ENCODE measurements at places on chromosomes 11 and 22.

GRCh38 chr22:45338795-45339194 lies 29.1 kb downstream of the FAM118A start:
- DNase-seq = no peak

DNA sequence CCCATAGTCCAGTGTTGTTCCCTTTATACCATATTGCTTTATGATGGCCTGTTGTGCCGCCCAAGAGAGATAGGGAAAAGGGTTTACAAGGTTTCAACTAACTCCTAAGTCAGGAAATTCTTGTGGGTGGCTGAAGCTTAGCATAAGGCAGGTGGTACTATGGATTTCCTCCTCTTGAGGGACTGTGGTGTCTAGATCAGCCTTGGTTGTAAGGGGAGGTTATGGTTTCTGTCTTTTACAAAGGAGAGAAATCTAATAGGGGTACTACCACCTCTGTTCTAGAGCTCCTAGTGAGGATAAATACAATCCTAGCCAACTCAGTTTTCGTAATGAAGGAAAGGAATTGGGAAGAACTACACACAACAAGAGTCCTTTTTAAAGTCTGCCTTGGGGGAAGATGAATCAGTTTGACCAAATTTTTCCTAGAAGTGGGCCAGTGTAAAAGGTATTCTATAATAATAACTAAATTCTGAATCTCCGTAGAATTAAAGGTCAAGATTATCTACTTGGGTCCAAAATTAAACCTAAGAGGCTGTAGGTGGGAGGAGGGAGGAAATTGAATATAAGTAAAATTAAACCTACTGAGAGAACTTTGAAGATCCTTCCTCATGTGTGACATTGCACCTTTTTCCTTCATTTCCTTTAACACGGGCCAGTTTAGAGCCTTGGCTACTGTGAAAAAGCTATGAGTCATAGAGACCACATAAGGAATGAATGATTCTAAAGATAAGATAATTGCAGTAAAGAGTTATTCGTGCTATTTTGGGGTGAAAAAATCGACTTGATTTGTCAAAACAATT lies 17.2 kb downstream of the DLAT start:
- DNase-seq = no peak

DNA sequence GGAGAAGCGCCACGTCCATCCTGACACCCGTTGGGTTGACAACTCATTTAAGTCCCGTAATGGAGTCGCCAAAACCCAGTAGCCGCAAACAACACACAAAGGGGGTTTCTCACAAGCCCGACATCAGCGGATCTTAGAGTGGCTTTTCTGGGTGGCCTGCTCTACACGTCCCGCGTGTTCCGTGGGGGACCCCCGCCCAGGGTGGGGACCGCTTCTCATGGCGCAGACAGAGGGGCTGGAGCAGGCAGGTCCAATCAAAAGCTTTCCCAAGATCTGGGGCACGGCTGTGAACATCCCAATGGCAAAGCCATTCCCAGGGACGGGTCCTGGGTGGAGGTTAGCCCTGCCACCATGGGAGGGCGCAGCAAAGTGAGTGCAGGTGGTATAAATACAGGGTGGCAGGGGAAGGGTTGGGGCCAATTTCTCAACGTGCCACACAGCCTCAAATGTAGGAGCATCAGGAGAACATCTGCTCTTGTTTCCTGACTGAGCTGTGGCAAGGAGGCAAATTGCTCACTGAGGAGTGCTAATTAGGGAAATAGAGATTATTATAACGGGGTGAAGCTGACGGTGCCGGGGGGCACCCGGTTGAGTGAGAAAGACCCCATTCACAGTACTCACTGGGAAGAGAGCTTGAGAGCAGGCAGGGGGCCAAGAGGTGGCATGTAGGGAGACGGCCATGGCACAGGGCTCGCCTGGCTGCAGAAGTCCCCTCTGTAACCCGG lies 1447.2 kb downstream of the TBC1D22A start:
- DNase-seq = no peak

- no peak for DNase-seq
Measured at GRCh38 chr22:38461057-38461413, 6.0 kb upstream of the KCNJ4 start.

DNA sequence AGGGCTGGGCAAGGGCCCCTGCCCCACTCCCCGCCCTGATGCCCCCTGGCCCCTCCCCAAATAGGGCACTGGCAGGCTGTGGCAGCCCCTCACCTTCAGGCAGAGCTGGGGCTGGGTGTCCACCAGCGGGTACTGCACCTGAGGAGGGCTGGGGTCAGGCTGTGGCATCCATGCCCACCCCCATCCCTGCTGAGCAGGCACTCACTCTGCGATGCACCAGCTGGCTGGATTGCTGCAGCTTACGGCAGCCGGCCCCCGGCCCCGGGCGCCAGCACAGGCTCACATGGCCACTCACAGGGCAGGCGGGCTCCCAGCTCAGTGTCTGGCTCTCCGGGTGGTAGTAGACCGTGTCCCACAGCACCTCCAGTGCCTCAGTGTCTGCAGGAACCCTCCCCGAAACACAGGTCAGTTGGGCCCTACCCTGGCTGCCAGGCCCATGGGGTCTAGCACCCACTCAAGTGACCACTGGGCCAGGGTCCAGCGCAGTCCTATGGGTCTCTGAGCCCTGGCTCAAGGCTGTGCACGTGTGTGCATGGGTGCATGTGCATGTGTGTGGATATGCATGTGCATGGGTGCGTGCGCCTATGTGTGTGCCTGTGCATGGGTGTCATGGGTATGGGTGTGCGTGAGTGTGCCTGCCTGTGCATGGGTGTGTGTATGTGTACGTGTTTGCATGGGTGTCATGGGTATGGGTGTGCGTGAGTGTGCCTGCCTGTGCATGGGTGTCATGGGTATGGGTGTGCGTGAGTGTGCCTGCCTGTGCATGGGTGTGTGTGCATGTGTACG lies 14.4 kb downstream of the IL17REL start:
- DNase-seq = no peak

DNA sequence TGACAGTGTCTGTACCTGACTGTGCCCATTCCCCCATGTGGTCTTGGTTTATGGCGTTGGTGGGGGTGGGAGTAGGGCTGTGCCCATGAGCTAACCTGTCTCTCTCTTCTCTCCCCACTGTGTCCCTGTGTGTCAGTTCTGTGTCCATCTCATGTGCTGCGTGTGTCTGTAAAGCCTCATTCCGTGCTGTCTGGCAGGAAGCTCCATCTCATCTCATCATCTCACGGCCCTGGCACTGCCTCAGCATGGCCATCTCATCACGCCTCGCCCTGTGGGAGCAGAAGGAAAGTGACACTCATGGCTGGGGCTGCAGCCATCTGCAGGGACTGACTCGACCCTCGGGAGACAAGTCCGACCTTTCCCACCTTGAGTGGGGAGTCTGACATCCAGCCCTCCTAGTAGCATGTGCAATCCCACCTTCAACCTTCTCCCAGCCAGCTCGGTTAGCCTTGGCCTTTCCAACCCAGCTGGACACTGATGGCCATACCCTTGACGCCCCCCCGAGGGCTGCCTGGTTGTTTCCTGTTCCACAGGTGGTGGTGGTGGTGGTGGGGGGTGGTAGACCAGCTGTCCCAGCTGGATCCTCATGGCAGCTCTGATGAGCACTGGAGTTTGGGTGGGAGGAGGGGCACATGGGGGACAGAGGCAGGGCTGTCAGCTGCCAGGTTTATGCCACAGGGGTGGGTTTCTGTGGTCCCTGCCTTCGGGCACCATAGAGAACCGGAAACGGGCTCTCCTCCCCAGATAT lies 19.0 kb downstream of the MYO18B start:
- no peak for DNase-seq

- no peak for DNase-seq
Measured at GRCh38 chr11:75383246-75383645, 16.1 kb upstream of the RPS3 start.

- DNase-seq = no peak
Measured at GRCh38 chr11:130689222-130689908, 226.9 kb downstream of the SNX19 start.

DNA sequence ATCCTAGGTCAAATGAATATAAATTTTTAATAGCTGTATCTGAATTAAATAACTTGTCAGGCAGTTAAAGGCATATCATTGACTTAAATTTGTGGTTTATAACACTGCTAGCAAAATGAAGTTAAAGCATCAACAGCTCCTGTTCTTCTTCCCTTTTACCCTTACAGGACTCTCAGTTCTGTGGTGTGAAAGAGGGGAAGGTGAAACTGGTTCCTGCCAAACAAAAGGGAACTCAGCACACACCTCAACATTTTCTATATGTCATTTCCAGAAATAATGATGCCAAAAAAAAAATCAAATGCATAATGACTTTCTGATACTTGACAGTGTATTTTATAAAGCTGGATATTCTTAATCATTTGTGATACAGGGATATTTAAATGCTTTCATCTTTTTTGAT lies 21.2 kb downstream of the ARL14EP start:
- no peak for DNase-seq

DNA sequence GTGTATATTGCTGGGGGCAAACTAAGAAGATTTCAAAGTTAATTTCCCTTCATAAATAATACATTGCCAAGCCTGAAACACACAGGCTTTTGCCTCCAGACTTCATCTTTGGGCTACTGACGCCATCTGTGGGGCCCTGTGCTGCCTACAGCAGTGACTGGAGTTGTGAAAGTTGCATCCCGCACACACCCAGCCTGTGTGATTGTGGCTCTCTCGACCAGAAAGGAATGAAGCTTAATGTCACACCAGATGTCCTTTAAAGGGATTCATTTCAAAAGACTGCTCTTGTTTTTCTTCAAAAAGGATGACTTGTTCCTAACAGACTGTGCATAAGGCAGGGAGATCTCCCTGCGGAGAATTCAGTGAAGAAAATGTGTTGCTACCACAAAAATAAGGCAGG lies 210.5 kb downstream of the FAM181B start:
- no peak for DNase-seq

GRCh38 chr22:45966895-45967365 lies 10.0 kb downstream of the WNT7B start:
- no peak for DNase-seq
